ENCODE measurements at places on chromosomes 2 and 18. TPM values are rescaled to one million over a fixed set of nuclear protein-coding genes. Genes with fewer than 3 reads are reported as not detected.

Gene ZEB2
- total RNA-seq: 0.26 TPM

Gene CRYGD
- total RNA-seq: not detected

Gene ABCG5
- total RNA-seq: not detected

Gene TEX44
- total RNA-seq: not detected

Gene GTF2A1L
- not detected for total RNA-seq

Gene CHRNA1
- total RNA-seq: not detected
